ENCODE measurements at places on chromosomes 11 and 22.

- DNase-seq = no peak
Observed at GRCh38 chr22:22925805-22926369, 38.3 kb downstream of the IGLL5 start.

DNA sequence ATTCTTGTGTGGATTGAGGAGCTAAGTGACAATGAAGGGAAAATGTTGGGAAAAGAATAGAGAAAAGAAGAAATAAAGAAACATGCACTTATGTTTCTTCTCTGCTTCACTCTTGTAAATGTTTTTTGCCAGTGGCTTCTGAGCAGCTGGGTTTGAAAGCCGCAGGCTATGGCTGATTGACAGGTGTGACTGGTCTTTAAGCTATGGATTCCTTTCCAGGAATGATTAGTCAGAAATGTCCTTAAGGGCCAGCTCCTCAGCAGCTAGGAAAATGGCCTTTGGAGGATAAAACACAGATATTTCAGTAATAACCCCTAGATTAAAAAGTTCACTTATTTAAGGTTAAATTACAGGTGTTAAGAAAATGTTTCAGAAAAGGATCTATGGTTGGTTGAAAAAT lies 6.5 kb upstream of the USP28 start:
- DNase-seq = no peak

GRCh38 chr11:33060271-33060670 lies 20.9 kb downstream of the TCP11L1 start:
- DNase-seq = no peak

GRCh38 chr22:27474112-27474571 lies 327.4 kb downstream of the MN1 start:
- no peak for DNase-seq

- no peak for DNase-seq
Observed at GRCh38 chr11:126268361-126268707, 361 bp downstream of the SRPRA start.

GRCh38 chr11:34104680-34105078 lies 750 bp upstream of the NAT10 start:
- DNase-seq = no peak

GRCh38 chr11:73761403-73761945 lies 600 bp upstream of the RAB6A start:
- DNase-seq = no peak

GRCh38 chr11:43693069-43693468 lies 12.5 kb downstream of the HSD17B12 start:
- DNase-seq = no peak

- DNase-seq = no peak
Observed at GRCh38 chr11:27193434-27194225, 153.0 kb downstream of the BBOX1 start.

GRCh38 chr22:35631597-35631996 lies 14.5 kb upstream of the MB start:
- no peak for DNase-seq

GRCh38 chr11:92845390-92845789 lies 124.1 kb upstream of the MTNR1B start:
- DNase-seq = no peak

DNA sequence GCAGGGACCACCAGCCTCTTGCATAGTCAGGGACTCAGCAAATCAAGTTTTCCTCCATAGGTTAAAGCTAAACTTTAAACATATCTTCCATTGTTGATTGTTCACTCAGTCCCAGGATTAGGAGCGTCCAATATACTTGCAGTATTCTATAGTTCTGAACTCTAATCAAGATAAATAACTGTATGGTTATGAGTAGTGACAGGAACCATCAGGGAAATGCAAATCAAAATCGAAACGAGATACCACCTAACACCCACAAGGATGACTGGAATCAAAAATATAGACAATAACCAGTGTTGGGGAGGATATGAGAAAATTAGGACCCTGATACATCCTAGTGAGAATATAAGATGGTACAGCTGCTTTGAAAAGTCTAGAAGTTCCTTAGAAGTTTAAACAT lies 190.0 kb downstream of the ETS1 start:
- no peak for DNase-seq

GRCh38 chr11:14444441-14445189 lies 55.0 kb downstream of the COPB1 start:
- no peak for DNase-seq

DNA sequence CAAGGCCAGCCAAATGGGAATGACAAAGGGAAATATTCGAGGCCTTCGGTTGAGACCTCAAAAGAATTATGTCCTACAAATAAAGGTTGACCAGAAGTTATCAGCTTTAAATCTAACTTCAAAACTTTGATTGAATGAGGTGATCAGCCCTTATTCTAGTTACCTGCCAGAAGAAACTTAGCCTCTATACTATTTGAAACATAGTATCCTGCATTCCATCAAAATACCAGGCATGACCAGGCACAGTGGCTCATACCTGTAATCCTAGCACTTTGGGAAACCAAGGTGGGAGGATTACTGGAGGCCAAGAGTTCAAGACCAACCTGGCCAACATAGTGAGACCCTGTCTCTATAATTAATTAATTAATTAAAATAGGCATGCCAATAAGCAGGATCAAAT lies 44.3 kb upstream of the ADORA2A start:
- no peak for DNase-seq

DNA sequence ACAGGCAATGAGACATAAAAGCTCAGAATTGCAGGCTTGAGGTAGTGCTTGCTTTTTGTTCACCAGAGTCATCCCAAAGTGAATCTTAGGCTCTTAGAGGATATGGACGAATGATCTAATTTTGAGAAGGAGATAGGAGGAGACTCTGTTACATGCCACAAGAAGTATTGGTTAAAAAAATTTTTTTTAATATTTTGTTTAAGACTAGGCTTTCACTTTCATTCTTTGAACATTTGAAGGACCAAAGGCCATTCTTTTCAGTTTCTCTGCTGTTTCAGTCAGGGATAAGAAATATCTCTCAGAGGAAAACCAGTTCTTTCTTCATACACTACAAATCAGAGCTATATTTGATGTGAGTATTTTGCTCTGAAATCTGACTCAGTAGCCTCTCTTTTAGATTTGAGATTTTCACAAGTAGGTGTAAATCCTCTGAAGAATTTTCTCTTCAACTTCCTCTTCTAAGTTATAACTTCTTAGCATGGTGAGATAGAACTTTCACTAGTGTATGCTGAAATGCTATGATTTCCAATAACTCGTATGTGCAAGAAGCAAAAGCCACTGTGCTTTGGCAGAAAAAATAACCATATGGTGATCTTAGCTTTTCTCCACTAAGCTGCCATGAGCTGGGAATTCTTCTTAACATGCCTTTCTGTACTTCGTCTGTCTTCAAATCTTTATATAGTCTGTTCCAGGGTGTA lies 24.1 kb upstream of the FAM181B start:
- DNase-seq = no peak

DNA sequence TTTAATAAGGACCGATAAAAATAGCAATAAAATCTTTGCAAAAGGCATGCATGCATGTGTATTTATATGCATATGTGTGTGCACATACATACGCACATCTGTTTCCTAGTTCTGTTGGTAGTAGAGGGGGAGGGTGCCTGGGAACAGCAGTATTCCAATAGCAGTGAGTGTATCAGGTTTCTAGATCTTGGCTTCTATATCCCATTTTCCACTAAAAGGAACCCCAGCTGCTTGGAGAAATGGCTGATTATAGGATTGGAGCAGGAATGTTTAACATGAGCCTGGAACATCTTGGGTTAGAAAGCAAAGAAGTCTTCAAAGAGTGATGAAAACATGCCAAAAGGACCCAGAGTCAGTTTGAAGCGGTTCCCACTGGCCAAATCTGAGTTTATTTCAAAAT lies 21.0 kb downstream of the TNRC6B start:
- no peak for DNase-seq

DNA sequence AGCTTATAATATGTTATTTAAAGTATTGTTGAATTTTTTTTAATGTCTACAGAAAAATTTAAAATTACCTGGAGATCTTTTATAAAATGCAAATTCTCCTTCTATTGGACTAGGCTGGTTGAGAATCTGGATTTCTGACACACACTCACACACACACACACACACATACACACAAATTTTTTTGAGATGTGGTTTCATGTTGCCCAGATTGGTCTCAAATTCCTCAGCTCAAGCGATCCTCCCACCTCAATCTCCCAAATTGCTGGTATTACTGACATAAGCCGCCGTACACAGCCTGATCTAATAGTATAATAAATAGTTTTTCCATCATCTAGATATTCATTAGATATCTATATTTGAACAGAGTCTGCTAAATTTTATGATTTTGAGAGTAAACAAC lies 4.5 kb upstream of the RFPL1 start:
- no peak for DNase-seq

DNA sequence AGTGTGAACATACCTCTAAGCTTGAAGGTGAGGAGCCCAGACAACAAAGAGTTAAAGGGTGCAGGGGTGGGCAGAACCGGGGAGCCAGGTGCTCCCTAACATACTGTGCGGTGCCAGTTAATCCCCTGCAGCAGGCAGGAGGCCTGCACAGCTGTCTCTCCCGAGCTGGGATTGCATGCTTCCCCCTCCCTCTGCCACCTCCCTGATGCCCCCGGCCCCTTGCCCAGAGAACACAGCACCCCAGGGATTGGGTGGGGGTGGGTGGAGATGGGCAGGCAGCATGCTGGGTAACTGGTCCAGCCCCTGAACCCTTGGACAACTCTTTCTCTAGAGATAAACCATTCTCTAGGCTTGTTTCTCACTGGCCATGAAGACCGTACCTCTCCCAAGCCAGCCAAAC lies 67.7 kb upstream of the MYOD1 start:
- DNase-seq = no peak

GRCh38 chr11:123137431-123138224 lies 57.4 kb downstream of the CLMP start:
- DNase-seq = peak; percentile 83

GRCh38 chr22:32281072-32281471 lies 25.9 kb upstream of the SLC5A4 start:
- no peak for DNase-seq

DNA sequence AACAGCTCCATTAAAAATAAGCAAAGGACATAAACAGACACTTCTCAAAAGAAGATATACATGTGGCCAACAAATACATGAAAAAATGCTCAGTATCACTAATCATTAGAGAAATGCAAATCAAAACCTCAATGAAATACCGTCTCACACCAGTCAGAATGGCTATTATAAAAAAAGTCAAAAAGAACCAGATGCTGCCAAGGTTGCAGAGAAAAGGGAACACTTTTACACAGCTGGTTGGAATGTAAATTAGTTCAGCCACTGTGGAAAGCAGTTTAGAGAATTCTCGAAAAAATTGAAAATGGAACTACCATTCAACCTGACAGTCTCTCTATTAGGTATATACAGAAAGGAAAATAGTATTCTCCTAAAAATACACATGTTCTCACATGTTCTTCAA lies 102.4 kb upstream of the FIBIN start:
- no peak for DNase-seq

- peak; percentile 32 for DNase-seq
Observed at GRCh38 chr22:36144886-36145541, 15.5 kb downstream of the APOL3 start.

- no peak for DNase-seq
Observed at GRCh38 chr11:85805387-85805786, 5.6 kb downstream of the SYTL2 start.

DNA sequence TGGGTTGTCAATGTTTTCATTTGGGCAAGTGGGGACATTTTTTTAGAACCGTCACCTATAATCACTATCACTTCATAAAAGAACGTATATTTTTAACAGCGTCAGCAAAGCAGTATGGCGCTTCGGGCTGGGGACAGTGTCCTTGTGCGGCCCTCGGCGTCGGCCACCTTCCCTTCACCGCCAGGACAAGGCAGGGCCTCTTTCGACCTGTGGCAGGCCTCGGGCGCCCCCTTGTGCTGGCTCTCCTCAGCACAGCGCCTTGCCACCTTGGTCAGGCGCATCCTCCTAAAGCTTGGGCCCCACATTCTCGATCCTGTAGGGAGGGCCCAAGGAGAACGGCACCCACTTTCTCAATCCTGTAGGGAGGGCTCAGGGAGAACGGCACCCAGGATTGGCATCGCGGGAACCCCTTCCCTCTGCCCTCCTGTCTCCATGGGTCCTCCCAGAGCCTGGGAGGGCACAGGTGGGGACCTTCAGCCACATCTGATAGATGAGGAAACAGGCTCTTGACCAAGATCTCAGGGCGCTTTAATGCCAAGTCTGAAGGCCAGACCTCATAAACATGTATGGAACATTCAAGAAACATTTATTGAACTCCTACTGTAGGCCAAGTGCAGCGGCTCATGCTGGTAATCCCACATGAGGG lies 11.5 kb upstream of the FADD start:
- DNase-seq = peak; percentile 63

DNA sequence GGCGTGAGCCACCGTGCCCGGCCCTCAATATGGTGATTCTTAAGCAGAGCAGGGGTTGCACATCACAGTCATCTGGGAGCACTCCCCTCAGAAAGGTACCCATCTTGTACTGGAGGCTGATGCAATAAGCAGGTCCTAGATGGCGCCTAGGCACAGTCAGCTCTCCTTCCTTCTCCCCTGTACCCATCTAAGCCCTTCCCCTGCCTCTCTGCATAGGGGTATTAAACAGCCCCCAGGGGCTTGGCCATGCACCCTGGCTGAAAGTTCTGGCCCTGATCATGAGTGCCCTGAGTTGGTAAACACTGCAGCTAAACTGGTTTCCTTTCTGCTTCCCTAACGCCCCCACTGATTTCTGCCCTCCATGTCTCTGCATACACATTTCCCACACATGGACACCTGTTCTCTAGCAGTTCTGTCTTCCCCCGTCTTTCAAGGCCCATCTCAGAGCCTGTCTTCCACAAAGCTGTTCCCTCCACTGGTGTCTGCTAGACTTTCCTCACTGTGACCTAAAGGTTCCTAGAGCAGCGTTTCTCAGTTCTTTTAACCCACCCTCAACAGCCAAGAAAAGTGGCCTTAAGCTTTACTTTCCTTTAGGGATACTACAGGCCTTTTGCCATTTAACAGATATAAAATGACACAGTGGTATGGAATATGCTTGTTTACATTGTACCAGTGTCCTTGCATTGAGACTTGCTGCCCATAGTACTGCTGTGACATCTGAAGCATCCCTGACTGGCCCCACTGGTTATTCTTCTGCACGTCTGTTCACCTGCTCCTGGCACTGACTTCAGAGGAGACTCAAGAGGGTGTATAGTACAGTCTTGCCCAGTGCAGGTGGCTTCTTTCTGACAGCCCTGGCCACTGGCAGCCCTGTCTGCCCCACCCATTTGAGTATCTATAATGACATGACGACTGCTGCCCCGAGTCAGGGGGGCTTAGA lies 15.6 kb downstream of the UBE2L3 start:
- no peak for DNase-seq

- DNase-seq = no peak
Observed at GRCh38 chr11:93520726-93521509, 22.3 kb downstream of the SMCO4 start.
